ENCODE measurements at places on chromosomes 4 and X. TPM values are rescaled to one million over a fixed set of nuclear protein-coding genes. Genes with fewer than 3 reads are reported as not detected.

DNA sequence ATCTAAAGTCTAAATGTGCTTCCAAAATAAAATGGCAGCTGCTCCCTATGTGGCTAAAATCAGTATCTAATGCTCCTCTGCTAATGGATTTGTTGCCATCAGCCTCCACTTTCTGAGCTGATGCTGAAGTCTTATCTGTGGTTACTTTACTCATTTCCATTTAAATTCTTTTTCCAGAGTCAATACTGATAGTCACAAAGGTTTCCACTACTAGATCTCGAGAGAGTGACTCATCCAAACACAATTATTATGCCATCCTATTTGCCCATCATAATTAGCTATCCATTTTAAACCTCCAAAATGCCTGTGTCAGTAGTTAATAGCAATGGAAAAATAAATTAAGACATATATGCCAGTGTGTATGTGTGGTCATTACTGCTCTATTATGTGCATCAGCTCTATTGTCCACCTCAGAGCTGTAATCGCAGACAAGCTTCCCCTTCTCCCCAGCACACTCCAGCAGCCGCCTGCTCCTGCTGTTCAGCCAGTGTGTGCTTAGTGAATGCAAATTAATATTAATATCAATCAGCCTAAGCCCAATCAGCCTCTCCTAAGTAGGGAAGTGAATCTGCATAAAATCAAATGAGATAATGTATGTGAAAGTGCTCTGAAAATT is 199.8 kb upstream of the ZIC3 start:
- no peak for DNase-seq

DNA sequence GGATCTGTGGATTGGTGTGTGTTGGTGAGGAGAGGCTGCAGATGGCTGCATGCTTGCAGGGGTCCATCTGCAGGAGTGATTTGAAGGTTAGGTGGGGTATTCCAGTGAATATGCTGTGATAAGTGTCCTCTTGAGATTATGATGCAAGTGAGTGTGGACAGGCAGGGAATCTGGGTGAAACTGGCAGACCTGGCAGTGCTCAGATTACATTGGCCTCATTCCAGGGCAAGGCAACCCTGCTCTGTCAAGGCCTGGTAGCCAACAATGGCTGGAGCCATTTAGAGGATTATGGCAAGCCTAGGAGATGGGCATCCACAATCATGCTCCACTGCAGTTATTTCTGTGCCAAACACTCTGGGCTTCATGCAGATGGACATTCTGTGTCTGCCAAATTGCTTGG is 113.9 kb downstream of the RTL3 start:
- no peak for DNase-seq

DNA sequence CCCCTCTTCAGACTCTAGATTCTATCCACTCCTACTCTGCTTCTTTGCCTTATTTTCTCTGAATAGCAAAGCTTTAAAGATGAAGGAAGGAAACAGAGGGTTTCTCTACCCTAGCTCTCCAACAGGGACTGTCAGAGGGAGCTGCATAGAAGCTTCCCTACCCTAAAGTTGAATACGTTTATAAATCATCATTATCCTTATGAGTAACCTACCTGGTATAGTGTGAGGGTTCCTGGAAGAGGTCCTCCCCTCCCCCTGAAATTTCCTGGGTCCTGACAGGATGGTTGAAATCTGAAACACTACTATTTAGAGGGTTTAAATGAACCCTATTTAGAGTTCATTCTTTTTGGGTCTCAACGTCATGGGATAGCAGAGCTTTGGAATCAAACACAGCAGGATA is 187.0 kb upstream of the RBPJ start:
- DNase-seq, result no peak

Gene NPY2R
- total RNA-seq, result not detected

Gene CXCL11
- total RNA-seq, result not detected

- DNase-seq, result no peak
Measured at GRCh38 chrX:46703980-46704379, 54.9 kb downstream of the SLC9A7 start.

GRCh38 chr4:108051343-108051742 is 61.7 kb downstream of the HADH start:
- DNase-seq, result no peak

- no peak for DNase-seq
Measured at GRCh38 chrX:136076942-136077341, 70.4 kb upstream of the FHL1 start.

Gene SSX2
- total RNA-seq, result not detected

Gene MAGEA10
- total RNA-seq, result not detected

Gene CA5B
- 6.5 TPM for total RNA-seq

- DNase-seq, result no peak
Measured at GRCh38 chr4:138890891-138891570, 124.5 kb upstream of the NOCT start.

Gene HSPA4L
- 5.3 TPM for total RNA-seq

Gene VCX
- total RNA-seq, result not detected

Gene KDR
- not detected for total RNA-seq

- no peak for DNase-seq
Measured at GRCh38 chr4:72893354-72894066, 176.0 kb downstream of the COX18 start.

DNA sequence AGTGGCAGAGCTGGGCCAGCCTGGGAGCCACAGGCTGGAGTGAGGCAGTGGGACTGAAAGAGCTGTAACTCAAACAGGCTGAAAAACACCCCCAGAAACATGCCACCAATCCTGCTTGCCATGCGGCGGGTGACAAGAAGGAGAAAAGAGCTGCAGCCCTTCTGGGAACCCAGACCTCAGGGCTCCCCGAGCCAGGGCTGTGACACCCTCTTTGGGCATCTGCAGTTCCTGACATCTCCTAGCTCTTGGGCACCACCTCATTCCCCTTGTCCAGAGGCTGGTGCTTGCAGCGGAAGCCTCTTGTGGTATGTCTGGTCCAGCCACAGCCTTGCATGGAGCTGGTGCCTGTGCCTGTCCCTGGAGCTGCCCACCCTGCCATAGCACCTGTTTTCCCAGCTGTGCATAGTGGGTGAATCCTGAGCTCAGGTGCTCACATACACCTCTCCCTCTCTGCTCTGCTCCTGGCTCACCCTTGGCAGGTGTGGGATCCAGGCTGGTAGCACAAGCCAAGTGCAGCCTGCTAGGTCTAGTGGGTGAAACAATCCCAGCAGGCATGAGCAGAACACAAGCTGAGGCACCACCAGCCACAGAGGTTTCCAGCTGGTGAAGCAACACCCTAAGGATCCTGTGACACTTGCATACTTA is 149.0 kb downstream of the CXXC4 start:
- no peak for DNase-seq

DNA sequence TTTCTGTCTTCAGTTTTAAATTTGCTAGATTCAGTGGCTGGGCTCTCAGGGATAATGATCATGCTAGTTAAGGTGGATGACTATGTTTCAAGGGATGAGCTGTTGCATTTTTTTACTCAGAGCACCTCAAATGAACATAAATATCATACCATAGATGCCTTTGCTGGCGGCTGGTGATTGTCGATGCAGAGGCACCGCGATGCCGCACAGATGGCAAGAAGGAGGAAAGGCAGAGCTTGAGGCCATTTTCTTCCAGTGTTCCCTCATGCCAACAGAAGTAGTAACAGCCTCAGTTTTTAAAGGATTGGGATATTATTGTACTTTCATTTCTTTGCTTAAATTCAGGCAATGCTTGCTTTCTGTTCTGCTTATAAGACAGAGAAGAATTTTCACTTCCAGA is 654.7 kb upstream of the IGFBP7 start:
- DNase-seq, result no peak

Gene BEND2
- total RNA-seq, result not detected

Gene CLDN34
- total RNA-seq, result not detected

Gene USP51
- 0.78 TPM for total RNA-seq

Gene ARHGEF6
- 2.5 TPM for total RNA-seq

Gene GLUD2
- 0.21 TPM for total RNA-seq

Gene NUDT11
- 4.7 TPM for total RNA-seq

- DNase-seq, result no peak
Measured at GRCh38 chr4:17082186-17082585, 183.7 kb upstream of the LDB2 start.

DNA sequence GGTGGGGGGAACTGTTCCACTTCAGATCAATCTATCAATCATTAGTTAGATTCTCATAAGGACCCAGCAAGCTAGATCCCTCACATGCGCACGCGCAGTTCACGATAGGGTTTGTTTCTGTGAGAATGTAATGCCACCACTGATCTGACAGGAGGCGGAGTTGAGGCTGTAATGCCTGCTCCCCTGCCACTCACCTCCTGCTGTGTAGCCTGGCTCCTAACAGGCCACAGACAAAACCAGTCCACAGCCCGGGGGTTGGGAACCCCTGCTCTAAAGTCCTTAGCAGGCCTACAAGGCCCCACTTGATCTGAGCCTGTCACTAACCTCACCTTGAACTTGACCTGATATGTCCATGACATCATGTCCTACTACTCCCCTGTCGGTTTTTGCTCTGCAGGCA is 30.3 kb downstream of the ARL9 start:
- DNase-seq, result no peak

GRCh38 chrX:133747196-133747595 is 238.2 kb downstream of the GPC3 start:
- DNase-seq, result no peak

Gene F8A2
- not detected for total RNA-seq

DNA sequence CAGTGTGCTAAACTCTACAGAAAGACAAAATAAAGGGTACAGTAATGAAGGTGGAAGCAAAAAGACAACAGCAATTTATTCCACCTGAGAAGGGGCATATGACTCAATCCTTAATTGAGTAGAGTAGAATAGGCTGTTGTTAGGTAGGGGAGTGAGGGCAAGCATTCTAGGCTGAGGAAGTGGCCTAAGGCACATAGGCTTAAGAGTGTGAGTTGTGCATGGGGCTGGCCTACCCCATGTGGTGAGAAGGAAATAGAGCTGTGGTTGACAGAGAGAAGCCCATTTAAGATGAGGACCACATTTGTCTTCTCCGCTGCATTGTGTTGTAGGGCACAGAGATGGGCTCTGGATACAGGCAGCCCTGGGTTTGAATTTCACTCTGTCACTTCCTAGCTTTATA is 3.4 kb upstream of the ZCCHC18 start:
- DNase-seq, result no peak

Gene ENPEP
- not detected for total RNA-seq

Gene UGT2B17
- total RNA-seq, result not detected

Gene TMEM144
- 0.26 TPM for total RNA-seq

- DNase-seq, result peak; percentile 49
Measured at GRCh38 chr4:42519803-42520417, 122.6 kb downstream of the SHISA3 start.

Gene SLC25A4
- 17.7 TPM for total RNA-seq

Gene MAGEA3
- total RNA-seq, result not detected

Gene LINC00632
- total RNA-seq, result 181 TPM

DNA sequence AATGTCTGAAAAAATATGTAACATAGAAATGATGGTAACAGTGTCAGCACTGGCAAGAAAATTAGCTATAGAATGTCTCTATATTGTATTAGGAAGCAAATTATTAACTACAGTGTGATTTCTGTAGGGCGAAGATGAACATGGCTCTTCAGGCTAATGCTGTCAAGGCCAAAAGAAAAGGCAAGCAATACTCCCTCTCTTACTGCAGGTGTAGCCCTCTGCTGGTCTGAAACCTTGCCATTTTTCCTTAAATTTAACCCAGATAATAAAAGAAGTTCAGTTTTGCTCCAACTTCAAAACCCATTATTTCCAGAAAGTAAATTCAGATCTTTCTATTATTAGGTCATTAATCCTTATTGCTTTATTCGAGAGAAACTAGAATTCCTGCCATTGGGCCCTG is 215.9 kb downstream of the LRBA start:
- DNase-seq, result no peak

DNA sequence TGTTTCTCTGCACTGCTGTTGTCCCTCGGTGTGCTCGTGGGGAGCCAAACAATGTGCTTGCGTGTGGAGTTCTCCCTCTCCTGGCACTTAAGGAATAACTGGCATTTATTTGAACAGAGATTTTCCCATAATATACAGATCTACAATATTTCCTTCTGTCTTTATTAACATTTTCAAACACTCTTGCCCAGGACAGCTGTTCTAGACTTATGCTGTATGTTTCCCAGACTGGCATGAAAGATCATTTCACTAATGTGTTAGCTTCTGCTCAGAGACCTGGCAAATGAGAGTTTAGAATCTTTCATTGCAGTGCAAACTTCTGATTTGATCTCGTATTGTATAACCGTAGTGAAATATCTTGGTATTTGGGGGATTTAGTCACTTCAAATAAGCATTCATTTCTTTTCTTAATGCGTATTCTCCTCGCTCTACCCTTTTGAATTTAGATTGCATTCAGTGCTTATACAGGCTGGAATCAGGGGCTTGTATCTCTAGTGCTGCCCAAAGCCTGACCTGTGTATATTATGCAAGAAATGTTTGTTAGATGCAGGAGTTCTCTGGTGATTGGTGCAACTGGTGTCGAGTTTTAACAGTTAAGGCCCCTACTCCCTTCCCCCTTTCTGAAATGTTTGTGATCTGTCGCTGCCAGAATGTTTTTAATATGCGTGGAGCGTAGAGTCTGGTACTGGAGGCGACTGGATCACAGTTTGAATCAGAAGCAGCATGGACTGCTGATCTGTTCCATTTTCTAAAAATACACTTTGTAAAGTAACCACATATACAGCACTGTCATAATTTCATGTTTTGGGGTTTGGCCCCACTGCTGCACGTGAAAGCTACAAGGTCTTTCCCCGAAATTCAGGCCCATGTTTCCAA is 326.3 kb downstream of the ARHGAP10 start:
- no peak for DNase-seq

- no peak for DNase-seq
Measured at GRCh38 chrX:133590703-133591505, 175.6 kb upstream of the GPC4 start.

Gene STK32B
- total RNA-seq, result 0.33 TPM

GRCh38 chrX:68433155-68433980 is at the start of gene OPHN1:
Gene OPHN1, minus strand, starts transcription at chrX:68433495. Its CDS starts 475 bp downstream, at chrX:68433020.
- peak; percentile 80 for DNase-seq

Gene TCEAL6
- not detected for total RNA-seq

DNA sequence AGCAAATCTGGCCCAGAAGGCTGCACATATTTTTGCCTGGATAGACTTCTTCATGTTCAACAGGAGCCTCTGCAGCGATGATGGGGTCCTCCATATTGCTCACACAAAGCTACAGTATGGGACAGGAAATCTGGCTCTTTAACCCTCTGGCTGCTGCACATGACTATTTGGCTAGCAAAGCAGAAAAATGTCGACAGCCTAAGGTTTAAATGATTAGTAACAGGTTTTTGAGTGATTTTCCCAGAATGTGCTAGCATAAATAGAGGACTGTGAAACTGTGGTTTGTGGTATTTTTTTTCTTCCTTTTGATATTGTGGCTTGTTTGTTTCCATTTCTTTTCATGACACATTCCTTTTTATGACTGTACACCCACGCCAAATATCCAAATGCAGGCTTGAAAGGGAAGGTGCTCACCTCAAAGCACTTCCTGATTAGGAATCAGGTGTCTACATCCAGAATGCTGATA is 120.2 kb upstream of the GK2 start:
- DNase-seq, result no peak

DNA sequence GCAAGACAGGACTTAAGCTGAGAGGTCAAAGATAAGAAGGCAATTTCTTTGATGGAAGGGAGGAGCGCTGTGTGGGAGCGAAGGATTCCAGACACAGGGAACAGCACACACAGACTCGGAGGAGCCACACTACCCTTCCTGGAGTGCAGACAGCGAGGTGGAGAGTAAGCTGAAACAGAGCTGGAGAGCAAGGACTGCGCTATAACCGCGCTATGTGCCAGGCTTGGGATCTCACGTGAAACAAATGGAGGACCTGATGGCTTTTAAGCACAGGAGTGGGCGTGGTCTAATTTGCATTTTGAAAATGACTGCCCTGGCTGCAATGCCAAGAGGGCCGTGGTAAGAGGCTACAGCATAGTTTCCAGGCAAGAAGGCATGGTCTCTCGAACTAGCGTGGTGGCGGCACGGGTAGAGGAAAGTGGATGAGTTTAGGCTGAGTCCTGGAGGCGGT is 113.9 kb upstream of the SORBS2 start:
- no peak for DNase-seq

Gene SPIN2A
- total RNA-seq, result 0.32 TPM

Gene GRPEL1
- total RNA-seq, result 57.8 TPM

Gene TEX13B
- not detected for total RNA-seq

Measured in HFFc6 (cell line).